Activated naive CD8-positive, alpha-beta T cell treated with anti-CD3 and anti-CD28 coated beads for 36 hours (primary cell): ENCODE measurements at places on chromosomes 1 and 21. TPM values are rescaled to one million over a fixed set of nuclear protein-coding genes. Genes with fewer than 3 reads are reported as not detected.
A peak's percentile ranks its signal among the peaks of the same experiment; 100 is the strongest.

MAP3K7CL gene
- total RNA-seq, result 4.8 TPM

SASS6 gene
- total RNA-seq, result 15.7 TPM

LMX1A gene
- total RNA-seq, result not detected

PGLYRP3 gene
- total RNA-seq, result not detected

OPRD1 gene
- total RNA-seq, result not detected

FHL3 gene
- total RNA-seq, result 26.5 TPM

COQ8A gene
- total RNA-seq, result 28.5 TPM

CNKSR1 gene
- 2.2 TPM for total RNA-seq

B3GALT2 gene
- not detected for total RNA-seq

SVBP gene
- 13.7 TPM for total RNA-seq

- no peak for DNase-seq
These were observed 72.7 kb upstream of the NBPF4 start for GRCh38 chr1:108316545-108316944.

GRCh38 chr1:216457356-216457755 is 34.1 kb upstream of the USH2A start:
- DNase-seq, result no peak

- DNase-seq, result peak; percentile 64
These were observed 19.4 kb upstream of the BSDC1 start for GRCh38 chr1:32413507-32414185.

DNA sequence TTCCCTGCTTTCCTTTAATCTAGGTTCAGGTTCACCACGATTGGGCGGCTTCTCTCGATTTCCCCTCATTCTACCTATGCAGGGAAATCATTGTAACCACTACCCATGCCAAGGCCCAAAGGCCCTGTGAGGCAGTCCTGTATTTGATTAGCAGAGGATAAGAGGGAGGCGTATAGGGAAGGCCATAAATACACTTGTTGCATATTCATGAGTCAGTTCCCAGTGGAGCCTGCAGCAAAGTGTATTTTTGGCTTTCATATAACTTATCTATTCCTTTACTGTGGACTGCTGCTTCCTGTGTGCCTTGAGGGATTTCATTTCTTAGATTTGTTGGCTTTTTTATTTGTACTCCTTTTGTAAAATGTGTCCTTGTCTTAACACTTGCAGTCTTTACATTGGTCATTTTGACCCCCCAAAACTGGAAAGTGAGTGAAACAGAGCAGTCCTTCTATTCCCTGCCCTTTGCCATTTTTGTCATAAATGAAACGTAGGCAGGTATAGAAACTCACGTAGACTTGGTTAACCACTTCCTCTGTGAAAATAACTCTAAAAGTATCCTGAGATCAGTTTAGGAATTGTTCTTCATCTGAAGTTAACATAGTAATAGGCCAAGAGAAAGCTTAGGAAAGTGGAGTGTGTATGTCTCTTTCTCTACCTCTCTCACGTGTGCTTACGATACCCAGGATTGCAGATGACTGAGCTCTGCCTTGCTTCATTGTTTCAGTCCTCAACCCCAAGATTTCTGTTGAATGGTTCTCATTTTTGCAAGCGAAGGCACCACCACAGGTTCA is 19.6 kb upstream of the KCNQ4 start:
- DNase-seq, result no peak

DNA sequence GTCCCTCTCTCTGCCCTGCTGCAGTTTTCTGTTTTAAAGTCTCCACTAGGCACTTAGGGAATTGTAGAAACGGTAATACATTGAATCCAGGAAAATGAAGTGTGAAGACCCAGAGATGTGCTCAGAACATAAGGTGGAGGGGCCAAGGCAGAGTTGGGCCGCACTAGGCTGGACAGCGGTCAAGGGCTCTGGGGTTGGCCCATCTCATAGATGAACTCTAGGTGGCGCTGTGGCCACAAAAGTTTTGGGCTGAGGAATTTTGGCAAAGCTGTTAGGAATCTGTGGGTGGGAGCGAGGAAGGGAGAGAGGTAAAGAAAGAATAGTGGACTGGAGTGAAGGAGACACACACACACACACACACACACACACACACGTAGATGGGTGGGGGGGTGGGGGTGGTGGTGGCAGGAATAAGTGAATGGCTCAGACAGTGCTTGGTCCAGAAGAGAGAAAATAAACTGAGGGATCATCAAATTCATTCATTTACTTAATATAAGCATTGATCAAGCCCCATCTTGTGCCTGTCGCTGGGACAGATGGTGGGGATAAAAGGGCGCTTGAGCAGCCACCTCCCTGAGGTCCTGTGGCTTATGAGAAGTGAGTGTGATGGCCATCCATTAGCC is 258.5 kb downstream of the TRABD2B start:
- no peak for DNase-seq

GRCh38 chr1:226382030-226382429 is 25.9 kb downstream of the PARP1 start:
- no peak for DNase-seq

GRCh38 chr1:11116318-11116717 is 16.6 kb upstream of the EXOSC10 start:
- no peak for DNase-seq

GRCh38 chr1:156247460-156248322 is at the start of gene PAQR6:
Gene PAQR6 (minus strand): TSS chr1:156248056. CDS start chr1:156246731, 1,325 bp downstream.
- no peak for DNase-seq

- no peak for DNase-seq
These were observed 4.9 kb downstream of the SLAMF8 start for GRCh38 chr1:159831412-159832141.

- DNase-seq, result peak; percentile 38
These were observed 90.8 kb downstream of the ZP4 start for GRCh38 chr1:237799762-237800474.

DNA sequence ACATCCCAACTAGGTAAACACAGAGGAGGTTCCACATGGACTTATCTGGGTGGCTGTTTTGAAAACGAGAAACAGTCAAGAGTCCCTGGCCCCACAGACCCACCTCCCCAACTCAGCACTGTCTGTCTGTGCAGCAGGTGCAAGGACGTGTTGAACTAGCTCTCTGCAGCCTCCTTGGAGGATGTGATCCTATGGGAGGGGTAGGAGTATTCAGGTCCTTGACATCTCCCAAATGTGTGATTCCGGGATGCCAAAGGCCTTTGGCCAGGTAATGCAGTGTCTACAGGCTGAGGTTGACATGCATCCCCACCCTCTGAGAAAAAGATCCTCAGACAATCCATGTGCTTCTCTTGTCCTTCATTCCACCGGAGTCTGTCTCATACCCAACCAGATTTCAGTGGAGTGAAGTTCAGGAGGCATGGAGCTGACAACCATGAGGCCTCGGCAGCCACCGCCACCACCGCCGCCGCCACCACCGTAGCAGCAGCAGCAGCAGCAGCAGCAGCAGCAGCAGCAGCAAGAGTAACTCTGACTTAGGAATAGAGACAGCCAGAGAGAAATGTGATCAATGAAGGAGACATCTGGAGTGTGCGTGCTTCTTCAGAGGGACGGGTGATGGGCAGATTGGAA is 151.6 kb upstream of the CAMK1G start:
- no peak for DNase-seq

GRCh38 chr1:116735246-116735645 is 19.0 kb upstream of the CD2 start:
- DNase-seq, result no peak

GRCh38 chr21:18840239-18840638 is 436.7 kb upstream of the TMPRSS15 start:
- no peak for DNase-seq

- no peak for DNase-seq
These were observed 104.5 kb upstream of the PDE4B start for GRCh38 chr1:65688215-65688566.

- DNase-seq, result no peak
These were observed 331.9 kb downstream of the AJAP1 start for GRCh38 chr1:4986306-4986705.

DNA sequence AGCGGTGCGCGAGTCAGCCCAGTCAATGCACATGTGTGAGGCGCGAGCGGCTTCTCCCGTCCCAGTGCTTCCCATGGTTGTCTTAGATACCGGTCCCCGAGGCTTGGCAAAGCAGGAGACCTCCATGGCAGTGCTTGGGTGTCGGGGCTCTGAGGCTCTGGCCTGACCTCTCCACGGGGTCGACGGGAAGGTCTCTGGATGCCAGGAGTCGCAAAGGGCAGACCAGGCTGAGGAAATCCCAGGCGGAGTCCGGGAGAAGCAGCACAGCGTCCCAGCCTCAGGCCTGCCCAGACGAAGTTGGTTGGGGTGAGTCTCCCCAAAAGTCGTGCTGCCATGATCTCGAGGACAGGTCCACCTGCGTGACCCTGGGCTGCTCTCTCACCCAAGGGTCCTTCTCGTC is 3881.6 kb downstream of the SRGAP2C start:
- no peak for DNase-seq
